ENCODE measurements at places on chromosomes 11 and 22.

GRCh38 chr11:130001461-130002351 lies 929 bp downstream of the PRDM10 start:
- peak overlapping the region; percentile 99 for H3K27ac ChIP-seq
- H3K36me3 ChIP-seq, result no peaks in the 10 kb centered on the region
- peak; percentile 68 for DNase-seq
- H3K27me3 ChIP-seq, result no peaks in the 10 kb centered on the region
- H3K4me1 ChIP-seq, result peaks cover 5% of the 10 kb centered on the region

DNA sequence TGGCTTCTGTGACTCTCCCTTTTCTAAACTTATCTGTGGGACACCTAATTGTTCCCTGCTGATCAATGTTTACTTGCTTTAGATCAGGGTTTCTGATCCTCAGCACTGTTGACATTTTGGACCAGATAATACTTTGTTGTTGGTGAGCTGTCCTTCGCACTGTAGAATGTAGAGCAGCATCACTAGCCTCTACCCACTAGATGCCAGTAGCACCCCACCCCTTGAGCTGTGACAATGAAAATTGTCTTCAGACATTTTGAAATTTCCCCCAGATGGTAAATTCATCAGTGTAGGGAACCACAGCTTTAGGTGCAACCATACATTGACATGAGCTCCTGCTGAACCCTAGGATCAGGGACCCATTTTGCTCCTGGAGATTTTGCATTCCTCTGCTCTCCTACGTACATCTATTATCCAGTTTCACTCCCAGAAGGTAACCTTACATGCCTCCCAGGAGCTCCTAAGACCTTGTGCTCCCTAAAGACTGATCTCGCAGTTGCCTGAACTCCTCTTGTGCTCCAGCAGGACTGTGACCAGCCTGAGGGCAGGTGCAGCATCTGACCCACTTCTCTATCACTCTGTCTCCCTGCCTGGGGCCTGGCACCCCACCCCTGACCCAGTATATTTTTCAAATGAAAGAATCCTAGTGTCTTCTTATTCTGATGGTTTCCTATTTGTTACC lies 107.8 kb downstream of the FAR1 start:
- no peak overlapping the region for H3K27ac ChIP-seq
- H3K4me1 ChIP-seq, result no peaks in the 10 kb centered on the region
- no peak overlapping the region for H3K4me3 ChIP-seq
- H3K36me3 ChIP-seq, result no peaks in the 10 kb centered on the region

GRCh38 chr11:58742140-58742539 lies 10.4 kb upstream of the GLYAT start:
- no peaks in the 10 kb centered on the region for H3K27me3 ChIP-seq
- H3K4me3 ChIP-seq, result no peak overlapping the region
- no peaks in the 10 kb centered on the region for H3K4me1 ChIP-seq
- DNase-seq, result no peak
- H3K27ac ChIP-seq, result no peak overlapping the region

GRCh38 chr11:79422866-79423265 lies 18.0 kb downstream of the TENM4 start:
- H3K4me1 ChIP-seq, result no peaks in the 10 kb centered on the region
- no peaks in the 10 kb centered on the region for H3K27me3 ChIP-seq
- no peak overlapping the region for H3K27ac ChIP-seq
- DNase-seq, result no peak
- no peak overlapping the region for H3K4me3 ChIP-seq

- H3K4me1 ChIP-seq, result no peaks in the 10 kb centered on the region
- no peaks in the 10 kb centered on the region for H3K36me3 ChIP-seq
- no peak for DNase-seq
- H3K27ac ChIP-seq, result no peak overlapping the region
- H3K4me3 ChIP-seq, result no peak overlapping the region
- H3K27me3 ChIP-seq, result no peaks in the 10 kb centered on the region
Measured at GRCh38 chr11:57163160-57163868, 18.4 kb upstream of the LRRC55 start.

GRCh38 chr11:95338430-95338991 lies 107.5 kb upstream of the SESN3 start:
- H3K4me1 ChIP-seq, result peaks cover 17% of the 10 kb centered on the region
- no peaks in the 10 kb centered on the region for H3K27me3 ChIP-seq
- DNase-seq, result peak; percentile 82

GRCh38 chr11:114262681-114263512 lies 33.3 kb upstream of the NNMT start:
- no peak overlapping the region for H3K27ac ChIP-seq
- H3K4me3 ChIP-seq, result no peak overlapping the region
- DNase-seq, result peak; percentile 58

GRCh38 chr11:117411736-117412135 lies 84.1 kb downstream of the CEP164 start:
- no peak overlapping the region for H3K4me3 ChIP-seq
- H3K27ac ChIP-seq, result no peak overlapping the region
- H3K36me3 ChIP-seq, result peaks cover 8% of the 10 kb centered on the region

GRCh38 chr11:57213342-57214097 lies 23.5 kb downstream of the APLNR start:
- H3K27ac ChIP-seq, result no peak overlapping the region
- H3K4me1 ChIP-seq, result peaks cover 4% of the 10 kb centered on the region
- no peaks in the 10 kb centered on the region for H3K27me3 ChIP-seq
- H3K4me3 ChIP-seq, result peak overlapping the region; percentile 16

GRCh38 chr11:44754876-44755555 lies 28.3 kb downstream of the TSPAN18 start:
- no peak for DNase-seq
- no peaks in the 10 kb centered on the region for H3K27me3 ChIP-seq
- no peaks in the 10 kb centered on the region for H3K36me3 ChIP-seq

DNA sequence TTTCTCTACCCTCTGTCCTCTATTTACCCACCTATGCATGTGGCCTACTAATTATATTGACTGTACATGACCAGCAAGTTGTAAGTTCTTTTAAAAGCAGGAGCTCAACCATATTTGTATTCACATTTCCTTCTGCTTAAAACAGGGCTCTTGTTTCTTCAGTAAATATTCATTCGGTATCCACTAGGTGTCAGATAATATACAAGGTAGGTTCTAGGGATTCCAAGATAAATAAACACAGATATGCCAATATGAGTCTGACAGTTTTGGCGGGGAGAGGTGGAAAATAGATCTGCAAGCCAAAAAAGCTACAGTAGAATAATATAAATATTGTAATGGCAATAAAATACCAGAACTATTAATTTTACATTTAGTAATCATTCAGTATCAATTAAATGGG lies 15.3 kb upstream of the RAB30 start:
- H3K27ac ChIP-seq, result no peak overlapping the region
- no peaks in the 10 kb centered on the region for H3K4me1 ChIP-seq
- H3K4me3 ChIP-seq, result no peak overlapping the region
- no peak for DNase-seq
- H3K36me3 ChIP-seq, result no peaks in the 10 kb centered on the region

- no peaks in the 10 kb centered on the region for H3K4me1 ChIP-seq
- no peak for DNase-seq
- no peak overlapping the region for H3K4me3 ChIP-seq
- H3K36me3 ChIP-seq, result no peaks in the 10 kb centered on the region
- H3K27ac ChIP-seq, result no peak overlapping the region
- H3K27me3 ChIP-seq, result no peaks in the 10 kb centered on the region
Measured at GRCh38 chr11:125141178-125141577, 23.4 kb upstream of the PKNOX2 start.

DNA sequence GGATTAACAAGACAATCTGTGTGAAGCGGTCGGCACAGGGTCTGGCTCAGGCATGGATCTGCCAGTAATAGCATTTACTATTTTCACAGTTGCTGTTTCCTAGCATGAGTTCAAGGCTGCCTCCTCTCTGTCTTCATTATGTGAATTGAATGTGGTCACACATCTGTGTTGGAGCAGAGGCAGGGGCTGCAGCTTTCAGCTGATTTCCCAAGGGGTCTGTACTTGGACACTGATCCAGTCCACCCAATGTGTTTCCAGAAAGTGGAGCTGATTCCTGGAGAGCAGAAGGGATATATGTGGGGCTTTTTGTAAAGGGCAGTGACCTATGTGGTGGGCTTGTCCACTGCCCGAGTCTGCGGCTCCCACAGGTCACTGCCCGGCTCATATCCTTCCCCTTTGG lies 3.5 kb upstream of the CELSR1 start:
- DNase-seq, result no peak
- H3K36me3 ChIP-seq, result no peaks in the 10 kb centered on the region
- H3K4me3 ChIP-seq, result no peak overlapping the region
- H3K27ac ChIP-seq, result no peak overlapping the region
